Fibroblast of skin of abdomen (primary cell): ENCODE measurements at places on chromosomes 3 and 15.
A peak's percentile ranks its signal among the peaks of the same experiment; 100 is the strongest.

GRCh38 chr3:156010829-156011228 is 109.5 kb upstream of the KCNAB1 start:
- DNase-seq, result no peak

DNA sequence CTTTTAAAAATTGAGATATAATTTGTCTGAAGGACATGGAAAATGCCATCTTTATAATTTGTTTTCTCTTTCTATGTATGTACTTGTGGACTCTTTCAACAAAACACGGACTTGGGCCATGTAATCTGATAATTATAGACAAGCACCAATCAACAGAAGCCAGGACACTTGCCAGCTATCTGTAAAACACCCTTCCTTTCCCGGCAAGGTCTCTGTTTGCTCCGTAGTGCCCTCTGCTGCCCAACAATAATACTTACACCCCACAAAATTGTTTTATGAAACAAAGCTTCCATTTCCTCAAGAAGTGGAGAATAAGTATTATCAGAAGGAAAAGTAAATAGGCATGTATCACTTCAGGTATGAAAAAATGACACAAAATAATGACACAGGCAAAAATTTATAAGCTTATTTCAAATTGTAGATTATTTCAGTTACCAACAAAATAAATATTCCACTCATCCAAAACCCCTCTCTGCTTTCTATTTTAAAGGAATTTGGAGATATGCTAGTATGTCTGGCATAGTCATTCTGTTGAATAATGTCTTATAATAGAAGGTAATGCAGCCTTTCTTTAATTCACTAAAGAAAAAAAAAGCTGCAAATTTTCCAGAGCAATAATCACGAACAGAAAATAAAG is 32.8 kb downstream of the MYH15 start:
- DNase-seq, result peak; percentile 71

GRCh38 chr3:24261521-24261920 is 233.1 kb downstream of the THRB start:
- DNase-seq, result no peak

- no peak for DNase-seq
Measured at GRCh38 chr3:138378990-138379389, 30.6 kb downstream of the MRAS start.

GRCh38 chr3:179438841-179439240 is 12.4 kb downstream of the GNB4 start:
- DNase-seq, result no peak

GRCh38 chr3:134464689-134465365 is 21.0 kb downstream of the ANAPC13 start:
- no peak for DNase-seq

DNA sequence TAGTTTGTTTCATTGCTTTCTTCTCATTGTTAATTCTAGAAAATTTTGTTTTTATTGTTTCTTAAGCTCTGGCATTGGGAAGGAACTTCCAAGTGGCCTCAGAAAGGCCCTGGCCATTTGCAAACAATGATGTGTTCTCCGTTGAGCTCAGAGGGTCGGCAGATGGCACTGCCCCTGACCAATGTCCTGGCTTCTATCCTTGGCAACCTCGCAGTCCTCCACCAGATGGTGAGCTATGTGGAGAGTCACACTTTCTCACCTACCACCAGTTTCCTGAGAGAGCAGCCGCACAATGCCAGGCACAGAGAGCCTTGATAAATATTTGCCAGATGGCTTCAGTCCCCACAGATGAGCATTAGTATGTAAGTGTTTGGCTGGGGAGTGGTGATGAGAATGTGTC is 343.7 kb downstream of the EPHB1 start:
- DNase-seq, result no peak

DNA sequence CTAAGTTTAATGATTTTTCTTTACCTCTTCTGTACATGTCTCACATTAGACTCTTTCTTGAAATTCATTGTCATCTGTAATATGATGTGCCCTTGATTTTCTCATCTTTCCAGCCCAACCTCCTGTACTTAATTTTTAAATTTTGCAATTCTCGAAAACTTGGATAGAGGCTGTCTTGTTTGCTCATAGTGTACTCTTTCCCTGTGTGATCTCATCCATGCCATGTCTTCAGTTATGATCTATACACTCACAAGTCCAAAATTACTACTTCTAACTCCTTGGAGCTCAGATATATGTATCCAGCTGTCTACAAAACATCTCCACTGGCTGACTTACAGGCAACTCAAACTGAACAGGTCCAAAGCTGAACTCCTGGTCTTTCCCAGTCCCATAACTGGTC is 42.2 kb downstream of the CD200 start:
- DNase-seq, result no peak

- DNase-seq, result no peak
Measured at GRCh38 chr3:173354124-173354523, 43.4 kb upstream of the NLGN1 start.

- DNase-seq, result peak; percentile 76
Measured at GRCh38 chr3:136547293-136547692, 204.9 kb downstream of the STAG1 start.

DNA sequence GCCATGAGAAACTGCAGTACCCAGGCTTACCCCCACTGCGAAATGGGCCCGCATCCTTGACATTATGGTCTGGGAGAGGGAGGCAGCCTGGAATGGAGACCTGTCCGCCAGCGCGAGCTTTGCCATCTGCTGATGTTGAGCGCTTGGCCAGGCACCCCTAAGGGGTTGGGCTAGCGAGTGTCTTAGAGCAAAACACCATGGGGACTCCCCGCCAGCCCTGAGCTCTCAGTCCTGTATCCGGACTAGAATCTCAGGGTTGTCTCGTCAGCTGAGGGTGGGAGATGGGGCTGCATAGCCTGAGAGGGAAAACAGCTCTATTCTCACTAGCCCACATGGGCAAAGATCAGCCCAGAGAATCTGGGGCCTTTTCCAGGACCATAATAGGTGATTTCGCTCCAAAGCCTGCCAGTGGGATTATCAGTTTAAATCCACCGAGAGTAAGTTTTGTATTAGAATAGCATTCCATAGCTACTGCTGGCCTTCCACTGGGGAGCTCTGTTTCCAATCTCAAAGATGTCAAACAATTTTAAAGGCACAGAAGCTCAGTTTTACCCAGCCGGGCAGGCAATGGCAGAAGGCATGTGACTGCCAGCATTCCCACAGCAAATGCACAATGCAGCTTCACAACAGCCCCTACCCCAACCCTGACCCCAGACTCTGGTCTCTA is 167.5 kb upstream of the TPM1 start:
- DNase-seq, result no peak

- peak; percentile 20 for DNase-seq
Measured at GRCh38 chr15:89171136-89172072, 50.0 kb downstream of the RLBP1 start.

GRCh38 chr15:36332301-36332700 is 247.1 kb upstream of the CDIN1 start:
- peak; percentile 42 for DNase-seq

- DNase-seq, result peak; percentile 63
Measured at GRCh38 chr3:170007031-170007663, 30.6 kb upstream of the GPR160 start.

DNA sequence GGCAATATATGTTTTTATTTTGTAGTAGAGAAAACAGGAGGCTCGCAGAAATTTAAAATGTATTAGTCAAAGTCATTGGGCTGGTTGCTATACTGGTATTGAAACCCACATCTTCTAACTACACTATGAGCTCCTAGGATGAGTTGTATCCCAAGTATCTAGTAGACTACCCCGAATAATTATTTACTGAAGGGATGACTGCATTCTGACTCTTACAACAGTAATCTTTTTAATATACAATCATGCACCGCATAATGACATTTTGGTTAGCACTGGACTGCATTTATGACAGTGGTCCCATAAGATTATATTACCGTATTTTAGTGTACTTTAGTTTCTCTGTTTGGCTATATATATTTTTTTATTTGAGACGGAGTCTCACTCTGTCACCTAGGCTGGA is 15.3 kb downstream of the PIGB start:
- no peak for DNase-seq

DNA sequence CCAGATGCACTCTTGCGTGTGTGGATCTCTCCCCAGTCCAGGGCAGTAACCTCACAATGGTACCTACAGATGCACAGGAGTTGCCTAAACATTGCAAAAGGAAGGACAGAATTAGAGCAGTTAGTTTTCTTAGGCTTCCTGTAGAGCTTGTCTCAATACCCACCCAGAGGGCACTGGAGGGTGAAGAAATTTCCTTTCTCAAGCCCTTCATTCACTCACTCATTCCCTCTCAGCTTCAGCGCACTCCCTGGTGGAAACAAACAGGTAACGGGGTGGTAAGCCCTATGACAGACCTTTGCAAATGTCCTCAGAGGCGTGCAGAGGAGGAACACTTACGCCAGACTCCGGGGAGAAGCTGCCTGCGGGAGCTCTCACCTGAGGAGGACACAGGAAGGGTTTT is 267.4 kb upstream of the HES1 start:
- no peak for DNase-seq

GRCh38 chr3:25747033-25747432 is 36.2 kb downstream of the NGLY1 start:
- no peak for DNase-seq

DNA sequence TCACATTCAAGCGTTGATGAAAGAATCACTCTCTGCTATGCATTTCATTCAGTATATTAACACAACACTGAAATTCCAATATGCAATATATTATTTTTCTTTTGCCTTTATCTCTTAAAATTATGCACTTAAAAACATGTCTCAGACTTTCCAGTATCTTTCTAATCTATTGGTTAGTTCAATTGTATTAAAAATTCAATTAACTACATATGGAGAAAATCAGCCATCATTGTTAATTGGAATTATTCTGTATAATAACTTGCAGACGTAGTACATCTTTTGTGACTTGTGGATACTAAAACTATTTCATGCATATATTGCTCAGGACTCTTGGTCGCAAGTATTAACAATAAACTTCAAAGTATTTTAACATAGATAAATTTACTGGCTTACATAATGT is 715.6 kb downstream of the GRM7 start:
- DNase-seq, result no peak

GRCh38 chr3:161890147-161890625 is 393.6 kb downstream of the OTOL1 start:
- peak; percentile 76 for DNase-seq
